ENCODE measurements at places on chromosomes 4 and X.

DNA sequence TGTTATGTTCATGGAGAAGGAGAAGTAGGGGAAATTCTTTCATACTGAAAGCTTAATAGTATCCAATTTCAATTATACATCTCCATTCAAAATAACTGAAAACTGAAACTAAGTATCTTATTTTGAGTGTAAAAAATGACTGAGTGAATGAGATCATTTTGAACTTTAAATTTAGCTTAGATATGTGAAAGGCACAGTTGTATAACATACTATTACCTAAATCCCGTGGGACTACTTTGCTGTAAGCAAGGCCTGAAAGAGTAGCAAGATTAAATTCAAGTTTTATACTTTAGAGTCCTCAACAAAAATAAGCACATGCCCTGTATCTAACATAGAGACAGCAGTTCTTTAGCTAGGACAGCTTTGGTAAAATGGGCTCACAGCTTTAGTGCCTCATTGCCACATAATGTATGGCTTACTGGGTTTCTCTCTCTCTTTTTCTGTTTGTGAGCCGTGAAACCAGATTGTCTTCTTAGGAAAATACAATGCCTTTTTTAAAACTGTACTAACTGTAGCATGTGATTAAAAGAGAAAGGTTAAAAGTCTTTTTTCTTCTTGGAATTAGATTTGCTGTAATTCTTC, 43.2 kb downstream of the GSTCD start:
- no peak for DNase-seq

DNA sequence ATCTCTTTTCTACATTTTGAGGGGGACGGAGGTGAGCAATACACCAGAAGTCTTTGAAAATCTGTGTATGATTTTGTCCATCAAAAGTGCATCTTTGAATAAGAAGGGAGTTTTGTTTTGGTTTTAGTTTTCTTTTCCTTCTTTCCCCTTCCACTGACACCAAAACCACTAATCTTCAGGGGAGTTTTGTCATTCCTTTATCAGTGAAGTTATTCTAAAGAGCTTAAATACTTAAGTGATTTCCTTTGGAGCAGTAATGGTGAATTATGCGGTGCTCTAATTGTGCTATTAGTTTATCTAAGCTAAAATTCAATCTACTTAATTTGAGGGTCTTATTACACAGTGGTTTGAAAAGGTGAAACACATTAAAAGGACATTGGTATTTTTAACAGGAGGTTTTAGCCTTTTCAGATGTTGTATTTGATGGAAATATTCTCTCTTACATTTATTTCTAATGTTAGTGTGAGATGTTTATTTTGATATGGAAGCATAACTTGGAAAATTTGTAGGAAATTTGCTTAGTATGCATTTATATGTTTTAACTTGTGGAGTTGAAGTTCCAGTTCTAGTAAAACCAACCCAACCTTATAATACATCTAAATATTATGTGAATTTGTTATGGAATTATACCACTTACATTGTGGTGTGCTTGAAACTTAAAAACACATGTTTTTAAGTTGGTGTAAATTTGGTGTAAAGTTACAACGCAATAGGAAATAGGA, 124.9 kb downstream of the PCDH7 start:
- DNase-seq = no peak

- no peak for DNase-seq
Observed at GRCh38 chrX:45050558-45050957, 150.1 kb downstream of the DIPK2B start.

DNA sequence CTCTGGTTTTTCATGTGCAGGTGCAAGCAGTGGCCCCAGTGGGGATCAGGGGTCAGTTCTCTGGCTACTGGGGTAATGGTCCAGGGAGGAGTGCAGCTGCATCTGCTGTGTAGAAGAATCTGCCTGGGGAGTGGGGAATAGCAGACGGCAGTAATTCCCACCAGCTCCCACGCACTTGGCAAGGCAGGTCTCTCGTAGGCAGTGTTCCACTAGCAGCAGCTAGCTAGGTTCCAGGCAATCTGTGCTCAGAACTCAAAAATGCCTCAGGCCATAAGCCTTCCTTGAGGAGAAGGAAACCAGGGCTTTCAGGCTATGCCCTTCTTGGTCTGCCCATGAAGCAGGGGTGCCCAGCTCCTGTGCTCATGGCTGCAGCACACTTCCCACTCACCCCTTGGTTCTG, 38.8 kb downstream of the DCLK2 start:
- no peak for DNase-seq

DNA sequence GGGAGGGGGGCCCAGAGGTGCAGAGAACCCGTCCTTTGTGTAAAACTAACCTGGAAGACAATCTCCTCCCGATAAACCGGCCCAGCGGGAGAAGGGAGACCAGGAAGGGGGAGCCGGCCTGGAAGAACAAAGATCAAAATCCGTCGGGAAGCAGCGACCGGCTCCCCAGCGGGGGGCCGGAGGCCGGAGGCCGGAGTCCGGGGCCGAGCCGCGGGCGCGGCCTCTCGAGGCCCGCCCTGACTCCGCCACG, 552 bp downstream of the ZDHHC9 start:
- no peak for DNase-seq

DNA sequence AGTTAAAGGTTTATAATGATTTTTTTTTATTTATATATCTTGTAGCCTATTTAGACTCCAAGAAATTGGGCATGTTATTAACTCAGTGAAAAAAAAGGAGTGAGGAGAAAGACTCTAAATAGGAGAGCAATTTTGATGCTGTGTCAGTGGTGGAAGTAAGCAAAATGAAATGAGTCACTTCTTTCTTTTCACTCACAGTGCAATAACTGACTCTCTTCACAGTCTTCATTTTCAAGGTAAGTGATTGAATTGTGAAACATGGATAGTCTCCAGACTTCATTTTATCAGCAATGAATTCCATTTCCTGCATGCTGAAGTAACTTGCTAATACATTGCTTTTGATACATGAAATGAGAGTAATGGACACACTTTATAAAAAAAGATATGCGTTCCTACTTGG, 2271.5 kb downstream of the PCDH7 start:
- DNase-seq = no peak

DNA sequence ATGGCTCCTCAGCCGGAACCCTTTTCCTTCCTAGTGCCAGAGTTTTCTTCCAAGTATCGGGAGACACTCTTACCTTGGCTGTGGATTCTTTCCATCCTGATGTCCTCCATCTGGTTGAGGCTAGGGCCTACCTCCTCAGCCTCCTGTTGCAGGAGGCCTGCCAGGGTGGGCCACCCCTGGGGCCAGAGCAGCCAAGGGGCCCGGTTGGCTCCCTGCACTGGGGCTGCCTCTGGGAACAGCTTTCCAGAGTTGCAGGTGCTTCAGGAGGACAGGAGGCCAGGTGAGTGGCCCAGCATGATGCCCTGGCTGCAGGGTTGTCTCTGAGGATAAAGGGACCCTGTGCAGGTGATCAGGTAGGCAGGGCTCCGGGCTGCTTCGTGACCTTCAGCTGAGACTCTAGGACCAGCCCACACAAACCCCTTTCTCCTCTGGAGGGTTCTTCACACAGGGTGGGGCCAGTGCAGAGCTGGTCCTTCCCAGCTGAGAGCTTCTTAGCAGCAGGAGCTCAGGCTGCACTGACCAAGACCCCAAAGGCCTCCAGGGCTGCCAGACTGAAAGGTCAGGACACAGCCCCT, 5.3 kb upstream of the GPR78 start:
- DNase-seq = no peak

DNA sequence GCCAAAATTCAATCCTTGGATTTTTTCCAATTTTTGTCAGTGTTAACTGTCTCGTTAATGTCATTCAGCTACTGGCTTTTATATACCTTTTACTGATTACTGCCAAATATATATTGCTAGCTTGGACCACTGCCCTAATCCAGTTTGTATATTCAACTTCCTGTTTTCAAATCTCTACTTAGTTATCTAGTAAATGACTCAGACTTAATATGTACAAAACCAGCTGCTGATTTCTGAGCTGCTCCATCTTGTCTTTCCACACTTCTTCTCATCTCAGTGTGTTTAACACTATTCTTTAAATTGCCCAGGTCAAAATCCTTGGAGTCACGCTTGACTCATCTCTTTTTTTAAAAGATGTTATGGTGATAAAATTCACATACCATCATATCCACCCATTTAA, 1196.7 kb downstream of the RAPGEF2 start:
- DNase-seq = no peak

DNA sequence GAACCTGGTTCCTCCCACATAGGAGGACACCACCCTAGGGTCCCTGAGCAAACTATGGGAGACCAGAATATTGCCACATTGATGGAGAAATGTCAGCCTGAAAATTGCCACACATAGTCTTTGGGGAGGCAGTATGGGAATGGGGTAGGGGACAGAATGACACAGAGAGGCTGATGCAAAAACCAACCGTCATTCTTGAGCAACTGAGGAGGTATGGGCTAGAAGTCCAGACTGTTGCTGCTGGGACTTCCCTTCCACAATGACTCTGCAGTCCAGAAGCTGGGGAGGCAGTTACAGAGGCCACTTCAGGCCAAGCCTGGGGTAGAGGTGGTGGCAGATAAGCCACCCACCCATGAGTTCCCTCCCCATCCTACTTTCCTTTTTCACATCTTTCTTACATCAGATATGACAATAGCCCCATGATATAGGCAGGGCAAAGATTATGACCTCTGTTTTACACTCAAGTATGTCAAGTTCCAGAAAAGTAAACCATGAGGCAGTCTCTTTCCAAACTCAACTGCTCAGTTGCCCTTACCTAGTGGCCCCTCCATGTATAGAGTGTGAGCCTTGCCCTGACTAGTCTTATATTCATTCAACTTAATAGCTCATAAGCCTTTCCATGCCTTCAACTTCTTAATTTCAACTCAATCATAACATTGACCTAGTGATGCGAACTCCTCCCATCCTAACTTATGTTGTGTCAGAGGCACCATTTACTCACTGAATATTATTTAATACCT, 41.7 kb downstream of the VSIG4 start:
- DNase-seq = no peak

DNA sequence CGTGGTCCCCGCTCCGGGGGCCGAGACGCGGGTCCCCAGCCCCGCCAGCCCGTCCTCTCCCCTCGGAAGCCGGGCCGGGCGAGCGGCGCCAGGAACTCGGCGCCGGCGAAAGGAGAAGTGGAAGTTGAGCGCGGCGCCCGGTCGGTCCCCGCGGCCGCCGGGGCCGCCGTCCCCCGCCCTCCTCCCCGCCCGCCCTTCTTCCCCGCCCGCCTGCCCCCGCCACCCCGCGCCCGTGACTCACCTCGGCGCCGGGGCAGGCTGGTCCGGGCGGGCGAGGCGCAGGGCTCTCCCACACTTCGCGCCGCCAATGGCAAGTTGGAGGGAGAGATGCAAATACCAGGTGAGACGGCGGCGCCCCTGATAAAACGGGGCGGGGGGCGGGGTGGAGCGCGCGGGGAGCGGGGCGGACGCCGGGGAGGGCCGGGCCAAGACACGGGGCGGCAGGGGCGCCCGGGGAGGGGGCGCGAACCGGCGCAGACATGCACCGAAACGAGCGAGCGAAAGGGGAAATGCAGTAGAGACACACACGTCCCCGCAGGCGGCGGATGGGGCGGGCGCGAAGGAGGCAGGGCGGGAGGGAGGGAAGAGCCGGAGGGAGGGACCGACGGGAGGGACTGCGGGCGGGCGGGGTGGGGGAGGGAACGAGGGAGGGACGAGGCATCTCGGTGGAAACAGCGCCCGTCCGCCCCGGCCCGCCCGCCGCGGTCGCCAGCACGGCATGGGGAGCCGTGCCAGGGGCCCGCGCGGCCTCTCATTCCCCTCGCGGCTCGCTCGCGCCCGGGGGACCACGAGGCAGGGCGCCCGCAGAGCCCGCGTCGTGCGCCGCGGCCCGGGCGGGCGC, at the start of gene ELF4:
Gene ELF4 (minus strand): TSS at position 119 of the 841 bp plus-strand sequence. CDS start 29,167 bp downstream, outside the sequence.
- DNase-seq = peak; percentile 28

- DNase-seq = no peak
Observed at GRCh38 chr4:25092139-25092538, 61.4 kb upstream of the LGI2 start.

GRCh38 chr4:3671571-3672464, 94.4 kb upstream of the ADRA2C start:
- DNase-seq = no peak

DNA sequence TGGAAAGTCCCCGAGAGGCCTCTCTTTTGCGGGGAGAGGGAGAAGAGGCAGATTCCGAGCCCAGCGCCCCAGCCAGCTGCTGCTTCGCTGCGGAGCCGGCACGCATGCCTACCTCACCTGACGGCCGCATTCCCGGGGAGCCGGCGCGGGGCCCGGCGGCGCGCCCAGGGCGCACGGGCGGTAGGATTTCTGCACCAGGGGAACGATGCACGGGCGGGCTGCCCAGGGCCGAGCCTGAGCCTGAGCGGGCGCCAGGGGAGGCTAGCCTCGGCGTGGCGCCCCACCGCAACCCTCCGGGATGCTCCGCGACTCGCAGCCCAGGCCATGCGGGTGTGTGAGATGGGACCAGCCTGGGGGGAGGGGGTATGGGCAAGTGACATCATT, 81.3 kb upstream of the SCML1 start:
- DNase-seq = no peak

- DNase-seq = no peak
Observed at GRCh38 chrX:53732797-53733196, 46.3 kb upstream of the HUWE1 start.

GRCh38 chrX:150854856-150855255, 43.6 kb downstream of the CD99L2 start:
- no peak for DNase-seq

GRCh38 chr4:187251896-187252295, 528.2 kb upstream of the FAT1 start:
- DNase-seq = no peak

DNA sequence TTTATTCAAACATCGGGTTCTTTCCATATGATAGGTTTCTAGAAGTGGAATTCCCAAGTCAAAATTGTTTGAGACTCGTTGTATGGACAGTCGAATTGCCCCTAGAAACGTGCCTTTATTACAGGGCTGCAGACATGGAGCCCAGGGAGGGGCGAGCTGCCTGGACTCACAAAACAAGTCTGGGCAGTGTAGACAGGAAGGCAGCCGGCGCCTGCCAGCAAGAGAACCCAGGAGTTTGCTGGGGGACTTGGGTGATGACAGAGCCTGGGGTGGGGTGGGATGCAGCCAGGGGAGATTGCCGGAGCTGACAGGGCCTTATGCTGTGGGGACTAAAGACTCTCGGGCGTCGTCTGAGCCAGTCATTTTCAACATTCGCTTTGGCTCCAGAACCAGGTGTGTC, 107.4 kb upstream of the MSX1 start:
- no peak for DNase-seq

DNA sequence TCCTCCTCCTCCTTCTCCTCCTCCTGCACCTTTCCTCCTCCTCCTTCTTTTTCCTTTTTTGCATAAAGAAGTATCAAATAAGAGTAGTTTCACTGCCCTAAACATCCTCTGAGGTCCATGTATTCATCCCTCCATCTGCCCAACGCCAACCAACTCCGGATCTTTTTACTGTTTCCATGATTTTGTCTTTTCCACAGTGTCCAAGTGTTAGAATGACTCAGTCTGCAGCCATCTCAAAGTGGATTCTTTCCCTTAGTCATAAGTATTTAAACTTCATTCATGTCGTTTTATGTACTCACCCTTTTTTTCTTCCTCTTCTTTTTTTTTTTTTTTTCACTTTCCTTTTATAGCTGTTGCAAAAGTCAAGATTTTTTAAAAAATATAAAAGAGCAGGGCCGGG, 12.9 kb downstream of the CSF2RA start:
- DNase-seq = no peak

GRCh38 chr4:152700151-152700550, 20.4 kb upstream of the TMEM154 start:
- no peak for DNase-seq

- no peak for DNase-seq
Observed at GRCh38 chrX:41837270-41837944, 85.9 kb downstream of the CASK start.
